ENCODE measurements at places on chromosomes 5 and 9.

GRCh38 chr9:114031037-114031630 lies 47.0 kb downstream of the AMBP start:
- no peak for DNase-seq

DNA sequence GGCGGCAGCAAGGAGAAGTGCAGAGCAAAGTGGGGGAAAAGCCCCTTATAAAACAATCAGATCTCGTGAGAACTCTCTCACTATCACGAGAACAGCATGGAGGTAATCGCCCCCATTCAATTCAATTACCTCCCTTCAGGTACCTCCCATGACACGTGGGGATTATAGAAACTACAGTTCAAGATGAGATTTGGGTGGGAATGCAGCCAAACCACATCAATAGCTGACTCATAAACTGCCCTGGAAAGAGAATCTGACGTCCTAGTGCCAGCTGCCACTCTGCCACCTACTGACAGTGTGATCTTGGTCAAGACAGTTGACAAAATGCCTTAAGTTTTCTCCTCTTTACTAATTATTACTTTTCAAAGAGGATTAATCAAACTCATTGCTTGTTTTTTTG lies 128.3 kb downstream of the GPBP1 start:
- no peak for DNase-seq

GRCh38 chr5:139251695-139252288 lies 41.7 kb upstream of the MATR3 start:
- DNase-seq: no peak

- no peak for DNase-seq
These were observed 194.6 kb downstream of the OLFM1 start for GRCh38 chr9:135281791-135282737.

DNA sequence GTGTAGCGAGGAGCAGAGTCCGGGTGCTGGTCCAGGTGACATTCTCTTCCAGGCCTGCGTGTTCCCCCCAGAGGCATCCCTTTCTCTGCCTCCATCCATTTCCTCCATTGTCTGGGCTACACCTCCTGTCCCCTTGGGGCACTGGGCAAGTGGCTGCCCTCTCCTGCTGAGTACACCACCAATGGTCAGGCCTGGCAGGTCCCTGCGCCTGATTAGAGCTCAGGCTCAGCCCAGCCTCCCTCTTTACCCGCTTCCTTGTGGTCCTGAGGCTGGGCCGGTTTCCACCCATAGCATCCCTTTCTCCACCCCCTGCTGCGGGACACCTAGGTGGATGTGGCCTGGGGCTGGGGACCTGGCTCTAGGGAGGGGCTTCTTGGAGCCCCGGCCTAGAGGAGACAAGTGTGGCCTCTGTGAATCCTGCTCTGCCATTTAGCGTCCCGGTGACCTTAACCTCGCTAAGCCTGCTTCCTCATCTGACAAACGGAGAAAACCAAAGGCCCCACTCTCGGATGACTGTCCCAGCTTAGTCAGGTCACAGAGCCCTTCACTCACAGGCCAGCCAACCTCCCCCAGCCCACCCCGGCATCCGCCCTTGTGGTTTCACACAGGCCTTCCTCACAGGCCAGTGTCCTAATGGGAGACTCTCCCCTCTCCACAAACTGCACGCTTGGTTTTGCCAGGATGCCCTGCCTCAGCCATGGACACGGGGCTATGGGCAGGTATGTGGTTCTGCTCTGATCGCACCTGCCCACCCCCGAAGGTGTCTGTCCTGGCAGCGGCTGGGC lies 12.9 kb downstream of the DOLPP1 start:
- DNase-seq: no peak
